ENCODE measurements at places on chromosomes 2 and 18.

DNA sequence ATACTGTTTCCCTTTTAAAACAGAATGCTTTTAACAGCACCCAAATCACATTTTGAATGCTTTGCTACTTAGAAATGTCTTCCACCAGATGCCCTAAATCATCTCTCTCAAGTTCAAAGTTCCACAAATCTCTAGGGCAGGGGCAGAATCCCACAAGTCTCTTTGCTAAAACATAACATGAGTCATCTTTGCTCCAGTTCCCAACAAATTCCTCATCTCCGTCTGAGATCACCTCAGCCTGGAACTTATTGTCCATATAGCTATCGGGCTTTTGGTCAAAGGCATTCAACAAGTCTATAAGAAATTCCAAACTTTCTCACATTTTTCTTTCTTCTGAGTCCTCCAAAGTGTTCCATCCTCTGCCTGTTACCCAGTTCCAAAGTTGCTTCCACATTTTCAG, 1374.5 kb upstream of the NXPH2 start:
- no peak for DNase-seq

- DNase-seq = no peak
Observed at GRCh38 chr2:227848586-227848985, 22.8 kb upstream of the DAW1 start.

- DNase-seq = peak; percentile 61
Observed at GRCh38 chr2:119598596-119599263, 54.5 kb downstream of the CFAP221 start.

DNA sequence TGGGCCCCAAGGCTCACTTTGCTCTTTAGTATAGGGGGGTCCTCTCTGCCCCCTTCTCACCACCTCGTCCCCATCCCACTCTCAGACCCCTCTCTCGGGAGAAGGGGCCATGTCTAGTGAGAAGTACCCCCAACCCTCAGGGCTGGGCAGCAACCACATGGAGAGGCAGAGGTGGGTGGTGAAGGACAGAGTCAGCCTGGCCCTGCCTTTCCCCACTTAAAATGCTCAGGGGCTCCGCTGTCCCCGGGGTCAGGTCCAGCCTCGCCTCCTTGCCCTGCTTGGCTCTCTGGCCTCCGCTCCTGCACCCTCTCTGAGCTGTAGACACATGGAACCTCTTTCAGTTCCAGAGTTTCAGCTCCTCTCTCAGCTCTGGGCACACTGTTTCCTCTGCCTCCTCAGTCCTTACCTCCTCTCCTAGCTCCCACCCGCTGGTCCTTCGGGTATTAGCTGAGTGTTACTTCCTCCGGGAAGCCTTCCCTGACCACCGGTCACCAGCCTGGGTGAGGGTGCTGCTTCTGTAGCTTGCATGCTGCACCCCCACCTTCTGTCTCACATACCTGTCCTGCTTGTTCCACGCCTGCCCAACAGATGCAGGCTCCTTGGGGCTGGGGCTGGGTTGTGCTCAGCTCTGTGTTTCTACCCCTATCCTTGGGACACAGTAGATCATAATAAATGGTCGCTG, 79.5 kb upstream of the OTOF start:
- no peak for DNase-seq

DNA sequence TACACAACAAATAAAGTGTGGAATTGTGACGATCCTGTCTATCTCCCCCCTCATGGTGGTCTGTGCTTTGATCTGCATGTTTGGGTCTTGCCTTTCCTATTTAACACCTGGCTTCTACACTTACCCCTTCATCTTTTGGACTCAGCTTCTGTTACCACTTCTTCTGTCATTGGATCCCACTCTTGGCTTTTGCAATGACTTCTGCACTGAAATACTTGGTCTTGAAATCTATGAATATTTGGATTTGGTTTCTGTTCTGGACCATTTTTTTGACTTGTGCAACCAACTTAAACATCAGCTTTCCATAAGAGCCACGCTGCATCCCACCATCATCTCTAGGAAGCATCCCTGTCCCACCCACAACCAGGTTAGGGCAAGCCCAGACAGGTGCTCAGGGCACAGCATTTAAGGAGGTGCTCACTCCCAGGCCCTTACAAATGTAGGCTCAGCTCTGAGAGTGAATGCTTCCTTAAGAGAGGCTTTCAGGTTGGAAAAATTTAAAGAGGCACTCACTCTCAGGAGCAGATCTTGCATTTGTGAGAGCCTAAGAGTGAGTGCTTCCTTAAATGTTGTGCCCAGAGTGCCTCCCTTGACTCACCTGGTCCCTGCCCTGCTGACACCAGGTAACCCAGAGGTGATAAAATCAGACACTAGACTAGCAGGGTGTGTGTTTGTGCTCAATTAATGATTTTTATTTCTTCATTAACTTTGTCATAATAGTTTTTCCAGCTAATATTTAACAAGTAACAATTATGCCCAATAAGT, 124.5 kb upstream of the SH3BP4 start:
- DNase-seq = no peak

- no peak for DNase-seq
Observed at GRCh38 chr18:9348079-9348671, 13.6 kb downstream of the TWSG1 start.

GRCh38 chr2:18349421-18349820, 211.0 kb downstream of the RDH14 start:
- DNase-seq = no peak

- no peak for DNase-seq
Observed at GRCh38 chr2:46803547-46803878, 112.1 kb downstream of the MCFD2 start.

GRCh38 chr2:162215162-162215561, 28.1 kb downstream of the FAP start:
- DNase-seq = no peak

- no peak for DNase-seq
Observed at GRCh38 chr2:163828771-163829170, 93.0 kb upstream of the FIGN start.

DNA sequence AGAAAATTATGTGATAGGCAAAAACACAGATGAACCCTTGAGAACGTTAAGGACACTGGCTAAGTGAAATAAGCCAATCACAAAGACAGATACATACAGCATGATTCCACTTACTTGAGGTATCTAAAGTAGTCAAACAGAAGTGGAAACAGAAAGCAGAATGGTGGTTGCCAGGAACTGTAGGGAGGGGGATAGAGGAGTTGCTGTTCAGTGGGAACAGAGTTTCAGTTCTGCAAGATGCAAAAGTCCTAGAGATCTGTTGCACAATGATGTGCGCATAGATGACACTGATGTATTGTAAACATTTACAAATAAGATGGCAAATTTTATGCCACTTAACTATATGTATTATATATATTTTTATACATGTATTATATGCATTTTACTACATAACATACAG, 59.7 kb downstream of the POLE4 start:
- DNase-seq = no peak

DNA sequence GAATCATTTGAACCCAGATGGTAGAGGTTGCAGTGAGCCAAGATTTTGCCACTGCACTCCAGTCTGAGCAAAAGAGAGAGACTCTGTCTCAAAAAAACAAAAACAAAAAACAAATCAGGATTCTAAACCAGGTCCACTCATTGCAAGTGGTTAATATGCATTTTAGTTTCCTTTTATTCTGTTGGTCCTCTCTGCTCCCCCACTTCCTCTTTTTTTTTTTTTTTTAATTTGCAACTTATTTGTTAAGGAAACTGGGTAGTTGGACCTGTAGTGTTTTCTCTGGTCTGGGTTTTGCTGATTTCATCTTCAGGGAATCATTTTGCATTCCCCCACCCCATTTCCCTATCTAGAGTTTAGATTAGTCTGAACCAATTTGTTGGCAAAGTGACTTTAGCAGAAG, 14.0 kb downstream of the FER1L5 start:
- DNase-seq = no peak

DNA sequence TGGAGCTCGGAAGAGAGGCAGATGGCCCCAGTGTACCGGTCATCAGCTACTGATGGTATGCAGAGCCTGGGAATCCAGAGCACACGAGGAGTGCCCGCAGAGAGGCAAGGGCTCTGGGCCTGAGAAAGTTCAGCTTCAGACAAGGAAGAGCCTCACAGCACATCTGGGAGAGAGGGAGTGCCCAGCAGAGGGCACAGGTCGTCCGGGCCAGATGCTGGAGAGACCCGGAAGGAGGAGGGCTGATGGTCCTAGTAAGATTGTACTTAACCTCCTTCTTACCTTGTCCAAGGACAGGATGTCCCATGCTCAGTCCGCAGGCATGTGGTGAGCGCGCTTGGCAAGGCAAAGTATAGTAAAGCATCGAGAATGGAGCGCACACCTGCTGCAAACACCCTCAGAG, 24.4 kb upstream of the CHMP1B start:
- no peak for DNase-seq

GRCh38 chr2:165827016-165827920, 33.2 kb upstream of the GALNT3 start:
- no peak for DNase-seq

DNA sequence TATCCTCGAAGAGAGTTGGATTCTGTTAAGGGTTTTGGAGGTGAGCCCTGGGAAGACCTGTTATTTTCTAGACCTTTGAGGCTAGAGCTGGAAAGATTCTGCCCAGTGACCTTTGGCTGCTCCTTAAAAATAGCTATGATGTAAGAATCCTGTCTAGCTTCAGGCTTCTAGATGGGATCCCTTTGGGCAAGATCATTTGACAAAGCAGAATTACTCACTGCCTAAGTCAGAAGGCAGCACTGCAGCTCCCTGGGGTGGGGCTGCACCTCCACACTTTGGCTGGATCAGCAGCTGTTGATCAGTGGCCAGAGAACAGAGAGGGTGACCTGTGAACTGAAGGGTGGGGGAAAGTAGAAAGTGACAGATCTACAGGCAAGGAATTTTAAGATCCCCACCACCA, 103.8 kb downstream of the ASAP2 start:
- no peak for DNase-seq

- DNase-seq = no peak
Observed at GRCh38 chr2:190970873-190971506, 43.0 kb downstream of the STAT1 start.

GRCh38 chr2:25420820-25421237, 79.1 kb upstream of the DNMT3A start:
- DNase-seq = no peak

DNA sequence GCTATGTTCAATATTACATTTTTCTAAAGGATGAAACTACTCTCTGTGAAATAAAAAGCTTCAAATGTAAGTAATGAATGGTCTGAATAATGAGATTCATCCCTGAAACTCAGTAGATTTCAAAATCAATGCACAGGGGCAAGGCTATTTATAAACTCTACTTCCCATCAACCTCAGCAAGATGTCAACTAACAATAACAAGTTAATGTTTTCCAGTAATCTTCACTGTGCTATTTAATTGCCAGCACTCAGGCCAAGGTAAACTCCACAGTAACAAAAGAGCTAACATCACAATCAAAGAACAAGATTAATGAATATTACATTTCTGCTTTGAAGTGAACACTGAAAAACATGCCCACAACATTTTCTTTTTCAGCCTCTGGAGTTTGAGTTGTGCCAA, 144.3 kb upstream of the ZFP36L2 start:
- DNase-seq = peak; percentile 68

DNA sequence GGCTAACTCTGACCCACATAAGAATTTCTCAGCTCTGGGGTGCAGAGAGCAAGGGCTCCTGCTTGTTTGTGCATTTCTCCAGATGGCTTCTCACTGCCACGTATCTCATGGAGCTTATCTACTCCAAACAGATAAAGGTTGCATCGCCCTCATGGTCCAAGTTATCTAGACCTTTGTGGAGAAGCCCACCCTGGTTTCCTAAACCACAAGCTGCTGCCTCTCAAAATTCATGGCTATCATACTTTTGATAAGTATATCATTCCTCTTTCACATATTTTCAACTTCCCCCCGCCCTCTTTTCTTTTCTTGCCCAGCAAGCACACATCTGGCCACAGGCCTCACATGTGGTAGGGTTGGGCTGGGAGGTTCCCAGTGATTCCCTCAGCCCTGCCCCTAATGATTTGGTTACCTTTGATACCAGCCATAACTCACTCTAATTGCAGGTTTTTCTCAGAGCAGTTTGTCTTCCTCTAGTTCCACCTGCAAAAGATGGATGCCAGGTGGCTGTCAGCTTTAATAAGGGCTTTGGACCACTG, 146.0 kb downstream of the RHBDD1 start:
- peak; percentile 35 for DNase-seq

GRCh38 chr2:136164280-136164776, 46.4 kb upstream of the CXCR4 start:
- DNase-seq = no peak
